ENCODE measurements at places on chromosomes 11 and 22. TPM values are rescaled to one million over a fixed set of nuclear protein-coding genes. Genes with fewer than 3 reads are reported as not detected.

Gene ADAMTS15
- total RNA-seq, result 45.6 TPM

Gene APOL5
- not detected for total RNA-seq

Gene KRTAP5-10
- total RNA-seq, result not detected

Gene FDX1
- 22.5 TPM for total RNA-seq

Gene YPEL1
- 4.4 TPM for total RNA-seq

Gene SAA4
- not detected for total RNA-seq

Gene CHRDL2
- total RNA-seq, result 34.3 TPM

Gene TMEM86A
- total RNA-seq, result 4.6 TPM

Gene CARD16
- total RNA-seq, result 9.2 TPM

Gene FOLR2
- 33.1 TPM for total RNA-seq

Gene MYBPC3
- 2,397 TPM for total RNA-seq

Gene AMOTL1
- 53.5 TPM for total RNA-seq

Data from Right ventricle myocardium inferior (tissue), 1 donor.